D341Med (cell line): ENCODE measurements at places on chromosomes 11 and 22.

GRCh38 chr22:46834021-46834737, 71.7 kb downstream of the TBC1D22A start:
- peak; percentile 5 for DNase-seq

GRCh38 chr11:15672825-15673224, 558.1 kb downstream of the INSC start:
- DNase-seq: no peak

DNA sequence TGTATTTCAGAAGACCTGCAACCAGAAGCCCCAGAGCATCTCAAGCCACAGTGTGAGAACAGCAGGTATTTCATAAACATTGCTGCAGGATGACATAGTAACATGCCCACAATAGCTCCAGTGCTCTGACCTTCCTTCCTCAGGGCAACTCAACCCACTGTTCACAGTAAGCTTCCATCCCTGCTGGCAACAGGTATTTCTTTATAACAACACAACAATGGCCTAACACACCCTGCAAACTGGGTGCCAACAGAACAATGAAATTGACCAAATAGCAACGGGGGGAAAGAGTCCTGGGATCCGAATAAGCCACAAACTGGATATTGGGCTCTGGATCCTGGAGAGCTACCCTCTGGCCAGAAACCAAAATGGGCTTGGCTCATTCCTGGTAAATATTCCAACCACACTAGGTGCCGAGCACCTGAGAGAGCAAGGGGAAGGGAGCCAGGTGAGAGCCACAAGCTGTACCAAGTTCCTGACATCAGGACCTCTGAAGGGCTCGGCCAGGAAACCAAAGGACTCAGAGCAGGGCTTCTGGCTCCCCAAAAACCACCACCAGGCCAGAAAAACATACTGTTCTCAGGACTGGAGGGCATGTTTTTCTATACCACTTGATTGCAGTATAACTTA, 99.5 kb downstream of the MICAL3 start:
- no peak for DNase-seq

DNA sequence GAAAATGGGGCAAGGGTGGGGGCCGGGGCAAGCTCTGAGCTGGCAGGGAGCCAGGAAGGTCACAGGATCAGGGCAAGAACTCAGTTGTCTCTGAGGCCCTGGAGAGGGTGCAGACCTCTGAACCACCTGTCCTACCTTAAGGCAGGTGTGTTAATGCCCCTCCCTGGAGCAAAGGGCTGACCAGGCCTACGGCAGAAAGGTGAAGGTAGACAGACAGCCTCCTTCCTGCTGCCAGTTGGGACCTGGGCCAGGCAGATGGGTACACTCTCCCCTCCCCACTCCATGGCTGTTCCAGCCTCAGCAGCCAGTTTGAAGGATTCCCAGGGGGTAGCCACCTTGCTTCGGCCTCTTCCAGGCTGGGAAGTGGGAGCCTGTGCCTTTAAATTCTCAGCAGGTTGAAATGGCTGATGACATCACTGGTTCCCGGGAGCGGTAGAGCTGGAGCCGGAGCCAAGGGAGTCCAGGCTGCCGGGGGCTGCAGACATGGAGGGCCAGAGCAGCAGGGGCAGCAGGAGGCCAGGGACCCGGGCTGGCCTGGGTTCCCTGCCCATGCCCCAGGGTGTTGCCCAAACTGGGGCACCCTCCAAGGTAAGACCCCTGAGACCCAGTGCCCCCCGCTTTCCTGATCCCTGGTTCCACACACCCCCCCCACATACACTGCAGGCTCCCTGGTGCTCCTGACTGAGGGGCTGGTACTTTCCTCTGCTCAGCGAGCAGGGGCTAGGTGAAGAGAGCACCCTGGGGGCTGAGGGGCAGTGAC, at the start of gene INPP5J:
INPP5J (plus strand) TSS at position 435 of the 760 bp plus-strand sequence; CDS start at position 484, 49 bp downstream.
- peak; percentile 74 for DNase-seq

- DNase-seq: peak; percentile 91
These were observed at the start of gene NRIP3 for GRCh38 chr11:9003573-9004182. Gene NRIP3, minus strand, starts transcription at chr11:9004001. Its CDS starts 66 bp downstream, at chr11:9003935.

DNA sequence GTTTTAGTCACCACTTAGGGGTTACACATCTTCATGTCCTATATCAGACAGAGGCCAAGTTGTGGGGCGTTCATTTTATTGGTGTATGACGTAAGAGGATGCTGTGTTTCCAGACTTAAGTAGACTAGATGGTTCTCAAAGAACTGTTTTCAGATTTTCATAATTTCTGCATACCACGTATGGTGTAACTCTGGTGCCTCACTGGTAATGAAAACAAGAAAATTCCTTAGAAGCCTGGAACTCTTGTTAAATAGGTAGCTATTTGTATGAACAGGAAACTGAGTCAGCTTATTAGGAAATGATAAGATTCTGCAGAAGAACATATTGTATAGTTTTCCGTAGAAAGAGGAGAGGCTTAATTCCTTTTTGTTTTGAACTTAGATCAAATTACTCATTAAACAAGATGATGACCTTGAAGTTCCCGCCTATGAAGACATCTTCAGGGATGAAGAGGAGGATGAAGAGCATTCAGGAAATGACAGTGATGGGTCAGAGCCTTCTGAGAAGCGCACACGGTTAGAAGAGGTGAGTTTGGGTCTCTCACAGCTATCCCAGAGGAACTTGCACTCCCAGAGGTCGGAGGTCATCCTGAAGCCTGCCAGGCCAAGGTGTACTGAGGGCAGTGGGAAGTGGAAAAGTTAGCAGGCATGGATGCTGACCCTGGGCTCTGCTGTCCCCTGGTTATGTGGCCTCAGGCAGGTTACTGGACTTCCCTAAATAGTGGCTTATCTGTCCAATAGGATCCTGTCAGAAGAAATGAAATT, 3.9 kb downstream of the CDC45 start:
- DNase-seq: no peak

DNA sequence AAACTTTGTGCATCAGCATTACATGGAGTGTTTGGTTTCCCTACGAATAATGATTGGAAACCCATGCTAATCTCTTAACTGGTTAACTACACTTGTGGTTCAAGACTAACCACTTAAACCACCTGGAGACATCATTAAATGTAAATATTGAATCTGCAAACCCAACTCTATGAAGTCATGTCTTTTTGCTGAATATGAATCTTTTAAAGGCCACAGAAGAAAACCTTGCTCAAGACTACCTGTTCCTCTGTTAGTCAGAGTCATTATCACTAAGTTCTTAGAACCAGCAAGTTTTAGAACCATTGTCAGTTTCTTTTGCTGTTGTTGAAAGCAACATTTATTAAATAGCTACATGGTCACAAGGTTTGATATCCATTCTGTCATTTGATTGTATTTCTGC, 70.7 kb downstream of the SIK2 start:
- DNase-seq: no peak

GRCh38 chr11:12600829-12601228, 73.4 kb upstream of the TEAD1 start:
- no peak for DNase-seq
